ENCODE measurements at places on chromosomes 16 and 17.

GRCh38 chr16:7742626-7743025, 410.0 kb downstream of the RBFOX1 start:
- DNase-seq, result no peak

DNA sequence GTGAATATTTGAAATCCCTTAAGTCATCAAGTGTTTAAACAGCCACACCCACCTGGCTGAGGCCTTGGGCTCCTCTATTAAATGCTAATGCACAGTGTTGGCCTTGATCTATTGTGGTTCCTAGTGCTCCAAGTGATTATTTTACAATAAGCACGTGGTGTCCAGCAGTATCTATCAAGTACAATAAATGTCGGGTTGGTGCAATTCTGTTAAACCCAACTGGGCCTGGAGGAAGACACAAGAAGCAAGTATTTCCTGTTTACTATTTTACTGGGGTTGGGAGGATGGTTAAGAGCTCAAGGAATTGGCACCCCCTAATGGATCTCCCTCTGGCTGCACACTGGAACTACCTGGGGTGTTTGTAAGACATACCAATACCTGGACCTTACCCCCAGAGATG, 72.1 kb upstream of the HNF1B start:
- DNase-seq, result no peak

- DNase-seq, result no peak
Measured at GRCh38 chr17:16486373-16487250, 5.4 kb downstream of the LRRC75A start.

GRCh38 chr16:55370762-55371482, 46.9 kb downstream of the IRX6 start:
- no peak for DNase-seq

DNA sequence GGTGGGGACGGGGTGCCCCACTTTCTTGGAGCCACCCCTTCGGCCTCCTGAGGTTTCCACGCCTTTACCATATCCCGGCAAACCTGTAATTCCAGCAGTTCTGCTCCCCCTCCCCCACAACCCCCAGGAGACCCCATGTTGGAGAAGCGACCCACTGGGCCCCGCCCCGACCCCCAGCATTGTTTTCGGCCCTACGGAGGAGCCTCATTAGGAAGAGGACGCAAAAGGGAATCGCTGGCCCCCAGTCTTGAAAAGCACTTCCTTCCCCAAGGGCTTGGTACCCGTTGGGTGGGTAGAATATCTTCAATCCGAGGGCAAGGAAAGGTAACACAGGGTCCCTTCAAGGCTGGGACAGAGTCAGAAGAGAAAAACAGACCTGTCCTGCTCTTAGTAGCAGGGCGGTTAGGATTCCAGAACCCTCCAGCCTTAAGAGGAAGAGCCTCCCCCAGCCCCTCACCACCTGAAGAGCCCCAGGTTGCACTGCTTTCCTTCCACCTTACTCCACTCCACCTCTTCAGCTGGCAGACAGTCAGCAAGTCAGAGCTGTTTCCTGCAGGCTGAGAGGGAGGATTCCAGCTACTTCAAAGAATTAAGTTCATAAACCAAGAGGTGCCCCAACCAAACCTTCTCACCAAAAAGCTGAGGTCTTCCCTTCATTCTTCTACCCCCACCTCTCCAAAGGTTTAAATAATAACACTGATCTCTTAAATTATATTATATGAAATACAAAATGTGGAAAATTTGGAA, 803 bp upstream of the TLCD2 start:
- no peak for DNase-seq

GRCh38 chr17:14904386-14904785, 360.7 kb downstream of the PMP22 start:
- no peak for DNase-seq

Measured in CD4-positive, alpha-beta T cell treated with Interleukin-12 subunit alpha and Interleukin-12 subunit beta, for 1 hour (primary cell).